ENCODE measurements at places on chromosomes 16 and 17. TPM values are rescaled to one million over a fixed set of nuclear protein-coding genes. Genes with fewer than 3 reads are reported as not detected.

- no peak for DNase-seq
Measured at GRCh38 chr16:49351096-49351487, 22.5 kb upstream of the C16orf78 start.

- DNase-seq, result peak; percentile 41
Measured at GRCh38 chr17:72223866-72224291, 103.1 kb downstream of the SOX9 start.

GRCh38 chr17:71791311-71791710, 329.5 kb upstream of the SOX9 start:
- DNase-seq, result no peak

DNA sequence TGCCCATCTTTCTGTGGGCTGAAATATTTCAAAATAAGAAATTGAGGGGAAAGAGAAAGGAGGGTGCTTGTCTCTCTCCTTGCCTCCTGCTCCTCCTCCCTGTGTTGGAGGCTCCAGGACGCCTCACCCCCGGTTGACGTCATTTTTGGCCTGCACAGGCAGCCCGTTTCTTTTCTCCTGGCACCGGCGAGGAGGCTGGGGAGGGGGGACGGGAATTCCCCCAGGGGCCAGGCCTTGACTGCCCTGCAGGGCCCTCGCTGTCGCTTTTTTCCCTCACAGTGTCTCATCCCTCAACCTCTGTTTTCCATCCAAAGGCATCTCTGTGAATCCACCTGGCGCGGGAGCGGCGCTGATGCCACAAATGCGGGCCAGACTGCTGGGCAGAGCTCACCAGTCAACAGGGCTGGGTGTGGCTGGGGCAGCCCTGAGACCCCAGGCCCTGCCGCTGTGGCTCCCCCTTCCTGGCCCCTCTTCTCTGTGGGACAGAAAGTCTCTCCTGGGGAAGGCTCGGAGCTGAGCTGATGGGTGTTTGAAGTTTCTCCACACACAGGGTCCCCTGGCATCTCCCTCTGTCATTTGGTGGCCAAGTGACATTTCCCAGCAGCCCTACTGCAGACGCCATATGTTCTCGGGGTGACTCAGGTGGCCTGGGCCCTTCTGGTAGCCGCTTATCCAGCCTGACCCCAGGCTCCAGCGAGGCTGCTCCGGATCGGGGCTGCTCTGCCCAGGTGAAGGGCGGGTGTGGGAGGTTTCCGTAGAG, 16.0 kb downstream of the CENPX start:
- no peak for DNase-seq

- no peak for DNase-seq
Measured at GRCh38 chr17:8012996-8013640, 10.7 kb downstream of the GUCY2D start.

- DNase-seq, result no peak
Measured at GRCh38 chr17:9218911-9219310, 197.6 kb downstream of the NTN1 start.

GRCh38 chr16:705431-706188, at the start of gene FBXL16:
TSS of gene FBXL16 (minus strand) at chr16:705801. CDS start at chr16:697405, 8,396 bp downstream.
- no peak for DNase-seq

DNA sequence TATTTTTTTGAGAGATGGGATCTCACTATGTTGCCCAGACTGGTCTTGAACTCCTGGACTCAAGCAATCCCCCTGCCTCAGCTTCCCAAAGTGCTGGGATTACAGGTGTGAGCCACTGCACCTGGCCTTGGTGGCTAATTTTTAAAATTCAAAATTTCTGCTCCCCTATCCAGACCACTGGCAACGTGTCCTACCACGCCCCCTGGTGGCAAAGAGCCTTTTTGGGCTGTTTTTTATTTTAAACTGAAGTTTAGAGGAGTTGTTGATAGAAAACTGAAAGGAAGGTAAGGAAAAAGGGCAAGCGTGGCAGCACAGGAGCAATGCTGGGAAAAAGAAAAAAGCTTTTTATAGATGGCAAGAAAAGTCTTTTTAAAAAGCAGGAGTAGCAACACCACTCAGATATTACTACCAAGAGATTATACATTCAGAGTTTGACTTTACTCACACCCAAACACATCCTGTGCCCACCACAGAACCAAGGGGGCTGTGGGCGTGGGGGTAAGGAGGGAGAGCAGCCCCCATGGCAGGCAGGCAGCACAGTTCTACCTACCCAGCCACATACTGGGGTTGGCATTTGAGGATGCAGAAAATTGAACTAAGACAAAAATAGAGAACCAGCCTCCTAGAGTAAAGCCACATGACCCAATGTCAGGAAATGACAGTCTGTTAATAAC, 4.2 kb upstream of the MXRA7 start:
- no peak for DNase-seq

DNA sequence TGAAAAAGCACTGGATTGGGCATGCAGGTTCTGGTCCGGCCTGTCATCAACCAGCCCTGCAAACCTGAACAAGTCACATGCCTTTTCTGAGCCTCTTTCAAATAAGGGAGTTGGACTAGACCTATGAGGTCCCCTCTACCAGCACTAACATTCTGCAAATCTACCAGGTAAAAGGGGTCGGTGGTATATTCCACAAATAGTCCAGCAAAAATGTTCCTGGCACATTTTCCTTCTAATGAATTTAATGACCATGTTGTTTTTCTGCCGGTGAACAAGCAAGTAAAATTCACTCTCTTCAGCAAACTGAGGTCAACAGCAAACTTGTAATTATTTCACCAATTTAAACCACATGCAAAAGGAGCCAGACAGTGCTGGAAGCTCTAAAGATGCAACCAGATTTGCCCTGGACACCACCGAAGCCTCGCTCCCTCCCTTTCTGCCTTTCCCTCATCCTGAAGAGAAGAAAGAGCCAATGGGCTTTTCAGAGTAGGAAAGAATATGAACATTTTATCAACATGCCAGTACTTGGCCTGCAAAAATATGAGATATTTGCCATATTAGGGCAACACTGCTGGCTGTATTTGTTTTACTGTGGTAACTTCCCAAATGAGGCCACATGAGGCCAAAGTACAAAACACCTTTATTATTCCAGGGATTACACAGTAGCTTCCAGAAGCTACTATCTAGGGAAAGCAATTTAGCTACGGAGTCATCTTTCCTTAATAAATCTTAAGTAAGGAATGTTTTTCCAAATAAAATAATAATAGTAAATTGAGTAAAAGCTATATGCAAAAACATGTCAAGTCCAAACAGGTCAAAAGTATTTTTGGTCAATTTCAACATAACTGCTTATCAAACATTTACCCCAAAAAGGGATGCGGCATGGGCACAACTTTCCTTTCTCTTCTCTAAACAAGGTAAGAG, 45.0 kb downstream of the USP31 start:
- DNase-seq, result no peak

Gene SPNS3
- 0.89 TPM for total RNA-seq

Gene KRTAP4-3
- total RNA-seq, result not detected

Gene PERCC1
- not detected for total RNA-seq

Gene EFNB3
- total RNA-seq, result 4.7 TPM
